ENCODE measurements at places on chromosomes 12 and 14. TPM values are rescaled to one million over a fixed set of nuclear protein-coding genes. Genes with fewer than 3 reads are reported as not detected.
A peak's percentile ranks its signal among the peaks of the same experiment; 100 is the strongest.

The SEL1L gene
- 117 TPM for total RNA-seq

The COCH gene
- 0.87 TPM for total RNA-seq

DNA sequence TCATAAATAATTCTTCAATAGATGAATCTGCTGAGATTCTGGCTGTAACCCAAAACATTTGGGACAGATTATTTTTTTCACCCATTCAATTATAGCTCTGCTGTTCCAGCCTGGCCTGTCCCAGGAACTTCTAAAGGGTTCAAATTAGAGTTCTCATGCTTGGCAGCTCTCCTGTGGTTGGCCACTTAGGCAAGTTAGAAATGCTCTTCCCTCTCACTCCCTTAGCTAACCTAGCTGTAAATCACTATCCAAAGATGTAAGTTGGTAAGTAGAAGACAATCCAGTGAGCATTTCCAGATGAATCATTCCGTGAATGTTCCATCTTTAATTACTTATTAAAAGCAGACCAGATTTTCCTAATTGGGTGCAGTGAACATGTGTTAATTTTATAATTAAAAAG is 760.4 kb upstream of the TBX3 start:
- no peak for DNase-seq

GRCh38 chr14:59117754-59118528 is 70.5 kb upstream of the DAAM1 start:
- DNase-seq = no peak

DNA sequence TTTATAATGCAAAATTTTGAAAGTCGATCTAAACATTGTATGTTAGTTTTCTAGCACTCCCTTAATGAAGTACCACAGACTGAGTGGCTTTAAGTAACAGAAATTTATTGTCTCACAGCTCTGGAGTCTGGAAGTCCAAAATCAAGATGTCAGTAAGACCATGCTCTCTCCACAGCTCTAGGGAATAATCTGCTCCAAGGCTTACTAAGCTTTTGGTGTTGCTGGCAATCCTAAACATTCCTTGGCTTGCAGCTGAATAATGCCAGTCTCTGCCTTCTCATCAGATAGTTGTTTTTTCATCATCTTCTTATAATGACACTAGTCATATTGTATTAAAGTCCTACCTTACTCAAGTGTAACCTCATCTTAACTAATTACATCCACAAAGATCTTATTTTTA is 102.2 kb downstream of the RASSF9 start:
- peak; percentile 7 for DNase-seq

DNA sequence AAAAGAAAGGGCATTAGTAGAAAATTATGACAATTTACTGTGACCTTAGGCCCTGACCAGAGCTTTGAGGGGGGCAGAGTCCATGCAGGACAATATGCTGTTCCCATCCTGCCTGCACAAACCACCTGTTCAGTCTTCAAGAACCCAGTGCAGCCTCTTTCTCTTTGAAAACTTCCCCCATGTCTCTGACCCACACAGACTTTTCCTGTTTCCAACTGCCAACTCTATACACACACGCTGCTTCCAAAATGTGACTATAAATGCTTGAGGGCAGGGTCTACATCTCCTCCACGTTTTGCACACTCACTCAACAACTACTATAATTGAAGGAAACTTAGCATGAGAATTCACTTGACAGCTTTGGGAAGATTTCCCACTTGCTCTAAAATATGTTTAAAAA is 36.6 kb upstream of the SYCP3 start:
- DNase-seq = no peak

DNA sequence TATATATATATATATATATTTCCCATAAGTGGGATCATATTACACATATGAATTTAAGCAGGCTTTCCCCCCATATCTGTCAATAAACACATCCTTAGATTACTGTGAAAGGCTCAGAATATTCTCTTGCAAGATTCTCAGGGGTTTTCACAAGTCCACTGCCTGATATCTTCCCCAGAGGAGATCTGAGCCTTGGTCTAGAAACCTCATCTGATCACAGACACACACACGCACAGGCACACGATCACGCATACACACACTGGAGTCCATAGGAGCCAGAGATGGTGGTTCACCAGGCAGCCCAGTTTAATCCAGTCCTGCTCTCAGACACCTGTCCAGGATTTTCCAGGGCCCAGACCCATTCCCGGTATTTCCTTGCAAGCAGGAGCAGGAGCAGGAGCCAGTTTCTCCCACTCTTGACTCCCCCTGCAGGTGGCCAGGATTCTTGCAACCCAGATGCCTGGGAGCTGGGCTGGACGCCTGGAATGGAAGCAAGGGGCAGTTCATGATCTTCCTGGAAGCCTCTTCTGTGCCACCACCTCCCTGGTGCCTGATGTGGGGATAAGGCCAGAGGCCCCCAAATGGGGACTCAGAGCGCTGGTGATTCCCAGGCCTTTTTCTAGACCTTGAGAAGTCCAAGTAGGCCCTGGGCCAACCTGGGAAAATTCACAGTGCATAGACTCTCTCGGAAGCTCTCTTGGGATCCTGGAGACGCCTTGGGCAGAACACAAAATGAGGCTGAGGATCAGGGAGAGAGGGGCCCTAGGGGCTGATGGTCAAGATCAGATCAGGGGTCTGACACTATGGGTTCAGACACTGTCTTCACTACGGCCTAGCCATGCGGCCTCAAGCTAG is 16.5 kb upstream of the KRT78 start:
- DNase-seq = peak; percentile 39
